ENCODE measurements at places on chromosomes 1 and 21.

DNA sequence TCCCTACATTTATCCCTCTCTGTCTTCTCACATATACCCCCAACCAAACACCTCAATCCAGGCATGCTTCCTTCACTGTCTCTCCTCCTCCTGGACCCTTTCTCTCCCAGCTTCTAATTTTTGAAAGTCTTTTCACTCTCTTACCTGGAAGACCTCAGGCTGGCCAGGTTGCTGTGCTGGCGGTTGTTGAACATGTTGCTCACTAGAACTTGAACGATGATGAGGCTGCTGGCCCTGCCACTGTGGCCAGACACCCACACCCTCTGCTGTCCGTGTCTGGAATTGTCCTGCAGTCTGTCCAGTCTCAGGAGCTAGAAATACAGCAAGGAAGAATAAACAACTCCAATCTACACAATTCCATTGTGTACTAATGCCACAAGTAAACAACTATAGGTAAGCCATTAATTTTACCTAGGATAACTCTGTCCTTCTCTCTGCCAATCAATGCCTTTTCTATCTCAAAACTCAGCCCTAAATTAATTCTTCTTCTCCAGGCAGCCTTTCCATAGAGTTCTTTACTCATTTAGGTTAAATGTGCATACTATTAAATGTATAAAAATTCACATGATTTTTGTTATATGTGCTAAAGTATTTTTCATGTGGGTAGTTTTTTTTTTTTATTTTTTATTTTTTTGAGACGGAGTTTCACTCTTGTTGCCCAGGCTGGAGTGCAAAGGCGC is 5.1 kb upstream of the CTSK start:
- DNase-seq, result peak; percentile 74

DNA sequence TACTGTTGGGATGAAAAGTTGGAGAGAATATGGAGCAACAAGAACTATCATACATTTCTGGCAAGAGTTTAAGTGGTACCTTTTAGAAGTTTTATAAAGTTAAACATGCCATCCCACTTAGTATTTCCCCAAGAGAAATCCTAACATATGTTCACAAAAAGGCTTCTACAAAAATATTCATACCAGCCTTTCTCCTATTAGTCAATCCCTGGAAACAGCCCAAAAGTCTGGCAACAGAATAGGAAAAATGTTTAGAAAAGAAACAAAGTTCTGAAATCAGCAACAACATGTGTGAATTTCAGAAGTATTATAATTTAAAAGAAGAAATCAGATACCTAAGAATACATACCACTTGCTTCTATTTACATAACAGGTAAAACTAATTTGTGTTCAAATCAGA is 271.0 kb downstream of the DSCAM start:
- no peak for DNase-seq

DNA sequence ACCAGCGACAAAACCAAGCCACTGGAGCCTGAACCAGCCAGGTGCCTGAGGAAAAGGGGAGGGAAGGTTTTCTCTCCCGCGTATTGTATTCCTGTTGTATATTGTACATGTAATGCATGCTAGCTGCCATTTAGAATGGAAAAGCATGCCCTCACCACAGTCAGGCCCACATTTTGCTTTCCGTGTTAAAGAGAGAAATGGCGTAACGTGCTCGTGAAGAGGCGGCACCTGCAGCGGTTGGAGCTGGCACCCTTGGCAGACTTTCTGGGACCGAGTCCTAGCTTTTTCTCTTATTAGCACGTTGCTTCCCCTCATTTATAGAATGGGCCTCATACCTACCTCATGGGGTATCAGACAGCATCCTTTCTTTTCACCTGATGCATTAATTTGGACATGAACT is 135.3 kb upstream of the IRF2BP2 start:
- no peak for DNase-seq

DNA sequence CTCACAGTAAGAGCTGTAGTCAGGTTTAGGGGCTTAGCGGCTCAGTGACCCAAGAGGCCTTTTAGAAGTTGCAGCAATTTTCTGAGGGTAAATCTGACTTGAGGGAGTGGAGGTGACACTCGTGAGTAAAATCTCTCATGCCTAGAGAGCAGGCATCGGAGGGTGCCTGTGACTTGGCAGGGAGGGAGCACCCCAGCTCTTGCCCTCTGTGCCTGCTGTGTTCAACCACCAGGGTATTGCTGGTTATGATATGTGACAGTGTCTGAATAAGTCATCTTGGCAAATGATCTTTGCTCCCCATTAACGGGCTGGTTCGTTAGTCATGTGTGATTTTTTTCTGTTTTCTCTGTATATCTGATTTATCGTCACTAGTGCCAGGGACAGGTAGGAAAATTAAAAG is 5.9 kb downstream of the MAN1C1 start:
- DNase-seq, result no peak

GRCh38 chr1:231581859-231582258 is 44.7 kb upstream of the DISC1 start:
- no peak for DNase-seq

DNA sequence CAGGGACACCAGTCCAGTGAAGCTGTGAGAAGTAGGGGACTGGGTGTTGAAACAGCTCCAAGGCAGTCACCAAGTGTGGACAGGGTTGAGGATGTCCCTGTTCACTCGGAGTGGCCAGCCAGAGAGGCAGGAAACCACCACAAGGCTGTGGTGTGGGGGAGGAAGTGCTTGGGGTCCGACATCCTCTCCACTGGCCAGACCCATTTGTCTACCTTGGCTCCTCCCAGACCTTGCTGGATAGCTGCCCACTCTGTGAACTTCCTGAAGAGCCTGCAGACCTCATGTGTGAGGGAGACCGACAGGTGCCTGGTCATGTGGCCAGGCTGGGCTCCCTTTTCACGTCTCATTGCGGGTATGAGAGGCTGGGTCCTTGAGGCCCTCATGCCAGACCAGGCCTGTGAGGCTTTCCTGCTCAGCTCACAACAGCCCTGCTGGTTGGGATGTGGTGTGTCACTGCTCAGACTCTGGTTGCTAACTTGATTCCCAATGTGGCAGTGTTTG is 21.8 kb downstream of the CYP4B1 start:
- no peak for DNase-seq

DNA sequence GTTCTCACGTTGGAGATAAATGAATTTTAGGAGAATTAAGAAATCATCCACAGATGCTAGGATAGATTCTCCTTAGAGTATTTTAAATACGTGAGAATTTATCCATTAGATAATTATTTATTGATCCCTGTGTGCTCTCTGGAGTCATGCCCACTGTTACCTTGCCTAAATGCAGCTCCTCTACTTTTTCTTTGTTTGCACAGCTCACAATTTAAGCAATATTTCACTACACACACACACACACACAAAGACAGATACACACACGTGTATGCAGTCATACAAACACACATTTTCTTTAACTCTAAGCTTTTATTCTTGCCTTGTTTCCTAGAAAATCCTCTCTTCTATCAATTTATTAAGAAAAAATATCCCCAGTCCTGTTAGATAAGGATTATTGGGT is 51.7 kb downstream of the GPR88 start:
- DNase-seq, result no peak

DNA sequence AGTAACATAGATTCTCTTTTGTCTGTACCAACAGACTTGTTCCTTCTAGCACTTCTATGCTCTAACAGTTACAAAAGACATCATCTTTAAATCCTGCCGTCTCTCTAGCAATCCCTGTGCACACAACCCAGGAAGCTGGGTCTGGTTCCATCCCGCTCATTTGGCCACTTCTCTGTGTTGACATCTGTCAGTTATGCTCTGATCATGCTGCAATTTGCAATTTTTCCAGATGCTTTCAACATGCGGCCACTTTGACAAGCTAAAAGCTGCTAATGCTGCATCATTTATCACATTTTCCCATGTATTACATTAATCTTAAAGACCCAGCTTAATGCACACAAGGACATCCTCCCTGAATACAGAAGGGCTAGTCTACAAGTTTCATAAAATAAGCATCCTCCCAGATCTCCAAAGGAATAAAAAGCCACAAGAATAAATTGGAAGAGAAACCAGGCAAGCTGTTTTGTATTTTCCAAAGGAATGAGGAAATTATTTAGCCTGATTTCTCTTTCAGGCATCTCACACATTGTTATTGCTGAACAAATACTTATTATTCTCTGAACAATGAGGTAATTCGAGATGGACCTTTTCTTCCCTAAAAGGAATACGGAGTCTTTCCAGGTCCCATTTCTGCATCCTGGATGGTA is 19.0 kb upstream of the LRRC52 start:
- no peak for DNase-seq

DNA sequence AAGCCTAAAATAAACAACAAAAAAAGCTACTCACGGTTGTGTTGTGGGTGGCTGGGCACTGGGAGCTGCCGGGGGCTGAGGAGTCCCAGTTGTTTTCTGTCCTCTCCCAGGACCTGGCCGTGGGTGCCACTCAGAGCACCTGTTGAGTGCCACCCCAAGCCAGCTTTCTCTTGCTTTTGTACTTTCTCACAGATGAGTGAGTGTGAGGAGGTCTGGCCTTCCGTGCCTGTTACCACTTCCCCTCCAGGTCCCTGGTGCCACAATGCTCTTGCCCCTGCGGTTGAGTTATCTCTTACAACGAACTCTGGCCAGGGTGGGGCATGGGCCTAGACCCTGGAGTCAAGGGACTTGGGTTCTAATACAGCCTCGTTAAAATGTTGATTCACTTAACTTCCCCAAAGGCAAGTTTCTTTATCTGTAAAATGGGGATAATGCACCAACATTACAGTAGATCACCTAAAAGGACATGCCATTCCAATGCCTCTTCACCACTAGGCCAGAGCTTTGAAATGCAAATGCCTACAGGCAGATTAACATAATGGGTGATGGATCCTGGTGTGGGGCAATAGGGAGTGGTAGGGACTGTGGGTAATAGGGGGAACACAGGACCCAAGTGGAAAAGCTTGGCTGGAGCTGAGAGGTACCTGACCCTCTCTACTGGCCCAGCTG is at the start of gene CNR2:
CNR2 (minus strand) TSS at position 151 of the 669 bp plus-strand sequence. CDS start 37,745 bp downstream, outside the sequence.
- no peak for DNase-seq

DNA sequence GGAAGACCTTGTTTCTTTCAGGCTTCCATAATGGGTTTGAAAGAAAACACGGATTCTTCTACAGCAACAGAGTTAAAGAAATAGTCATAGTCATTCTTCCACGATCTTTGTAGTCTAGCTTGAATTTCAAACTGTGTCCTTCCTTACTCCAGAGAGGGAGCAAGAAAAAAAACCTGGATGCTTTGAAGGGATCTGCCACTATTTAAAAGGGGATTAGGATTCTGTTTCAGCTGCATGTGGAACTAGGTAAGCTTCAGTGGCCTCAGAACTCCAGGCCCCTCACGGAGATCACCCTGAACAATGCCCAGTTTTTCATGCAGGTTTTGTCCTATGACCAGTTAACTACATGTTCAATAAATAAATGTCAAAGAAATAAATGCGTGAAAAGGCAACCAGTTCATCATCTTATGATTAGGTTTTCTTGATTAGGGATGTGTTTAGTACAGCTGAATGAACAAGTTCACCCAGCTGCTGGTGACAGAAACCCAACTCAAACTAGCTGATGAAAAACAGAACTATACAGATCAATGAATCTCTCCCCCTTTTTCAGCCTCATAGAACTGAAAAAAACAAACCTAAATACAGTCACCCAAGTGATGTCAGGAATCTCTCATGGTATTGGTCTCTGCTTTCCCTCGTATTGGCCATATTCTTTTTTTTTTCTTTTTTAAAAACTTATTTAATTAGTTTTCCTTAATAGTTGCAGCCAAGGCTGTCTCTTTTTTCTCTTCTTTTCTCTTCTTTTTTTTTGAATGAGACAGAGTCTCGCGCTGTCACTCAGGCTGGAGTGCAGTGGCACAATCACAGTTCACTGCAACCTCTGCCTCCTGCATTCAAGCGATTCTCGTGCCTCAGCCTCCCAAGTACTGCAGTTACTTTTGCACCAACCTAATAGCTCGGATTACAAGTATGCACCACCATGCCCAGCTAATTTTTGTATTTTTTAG is 14.6 kb upstream of the MPZL1 start:
- DNase-seq, result no peak

- DNase-seq, result no peak
Observed at GRCh38 chr21:26042181-26042876, 128.2 kb downstream of the APP start.

DNA sequence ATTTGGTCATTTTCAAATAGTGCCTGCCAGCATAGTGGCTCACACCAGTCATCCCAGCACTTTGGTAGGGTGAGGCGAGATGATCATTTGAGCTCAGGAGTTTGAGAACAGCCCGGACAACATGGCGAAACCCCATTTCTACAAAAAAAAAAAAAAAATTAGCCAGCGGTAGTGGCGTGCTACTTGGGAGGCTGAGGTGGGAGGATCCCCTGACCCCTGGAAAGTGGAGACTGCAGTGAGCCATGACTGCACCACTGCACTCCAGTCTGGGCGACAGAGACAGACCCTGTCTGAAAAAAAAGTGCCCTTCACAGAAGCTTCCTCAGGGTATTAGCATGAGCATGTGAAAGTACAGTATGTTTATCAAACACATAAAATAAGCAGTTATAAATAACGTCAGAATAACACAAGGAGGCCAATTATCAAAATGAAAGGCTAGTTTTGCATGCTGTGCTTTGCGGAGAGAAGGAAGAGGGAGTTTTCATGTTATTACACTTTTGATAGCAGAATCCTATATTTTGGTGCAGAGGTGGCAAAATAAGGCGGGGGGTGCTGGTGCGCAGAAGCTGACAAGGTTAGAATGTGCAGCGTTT is 781 bp upstream of the METTL13 start:
- no peak for DNase-seq

DNA sequence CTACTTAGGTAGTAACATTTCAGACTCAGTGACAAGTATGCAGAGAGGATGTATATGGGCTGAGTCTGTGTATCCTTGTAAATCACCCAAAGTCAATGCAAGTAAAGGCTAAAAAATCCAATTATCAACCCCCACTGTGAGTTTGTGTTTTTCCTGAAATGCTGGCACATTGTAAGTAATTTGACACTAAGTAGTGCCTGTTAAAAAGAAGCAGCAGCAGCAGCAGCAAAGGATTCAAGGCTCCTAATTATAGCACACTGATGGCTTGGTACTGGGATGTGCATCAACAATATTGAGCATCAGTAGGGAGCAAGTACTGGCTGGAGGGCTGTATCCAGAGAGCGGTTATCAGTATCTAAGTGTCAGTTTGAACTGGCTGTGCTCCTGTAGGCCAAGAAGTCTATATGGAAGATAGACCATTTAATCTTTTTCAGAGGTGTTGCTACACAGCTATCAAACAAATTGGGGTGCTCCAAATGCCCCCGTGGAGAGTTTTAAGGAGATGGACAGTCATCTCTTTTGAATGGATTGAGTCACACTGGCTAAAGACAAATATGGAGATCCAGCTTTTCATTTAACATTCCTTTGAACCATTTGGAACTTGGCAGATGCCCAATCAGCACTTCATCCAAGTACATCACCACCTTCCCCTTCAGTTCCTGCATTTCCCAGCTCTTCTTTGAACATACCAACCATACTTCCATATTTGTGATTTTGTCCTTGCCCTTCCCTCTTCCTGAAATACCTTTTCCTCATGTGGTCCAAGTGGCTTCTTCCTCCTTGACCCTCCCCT is 241.2 kb upstream of the ST6GALNAC5 start:
- DNase-seq, result no peak

GRCh38 chr1:26788515-26788785 is 700 bp downstream of the PIGV start:
- DNase-seq, result no peak

- no peak for DNase-seq
Observed at GRCh38 chr1:228112167-228112566, 3.1 kb upstream of the MRPL55 start.

GRCh38 chr1:1614204-1614953 is 921 bp upstream of the MIB2 start:
- DNase-seq, result no peak
